ENCODE measurements at places on chromosomes 5 and 9.

- no peak for DNase-seq
Observed at GRCh38 chr5:8333485-8333884, 464.5 kb downstream of the MTRR start.

- no peak for DNase-seq
Observed at GRCh38 chr5:179759581-179760551, 27.2 kb downstream of the MAML1 start.

- no peak for DNase-seq
Observed at GRCh38 chr9:70470050-70471015, 55.9 kb upstream of the KLF9 start.

DNA sequence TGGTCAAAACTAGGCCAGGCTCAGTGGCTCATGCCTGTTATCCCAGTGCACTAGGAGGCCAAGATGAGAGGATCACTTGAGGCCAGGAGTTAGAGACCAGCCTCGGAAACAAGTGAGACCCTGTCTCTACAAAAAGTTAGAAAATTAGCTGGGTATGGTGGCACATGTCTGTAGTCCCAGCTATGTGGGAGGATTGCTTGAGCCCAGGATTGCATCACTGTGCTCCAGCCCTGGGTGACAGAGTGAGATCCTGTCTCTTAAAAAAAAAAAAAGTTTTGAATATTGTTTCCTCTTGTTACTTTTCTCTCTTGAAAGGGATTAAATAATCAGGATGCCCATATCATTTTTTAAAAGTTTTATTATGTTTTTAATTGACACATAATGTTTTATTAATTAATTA, 7.6 kb downstream of the ARHGEF37 start:
- no peak for DNase-seq

DNA sequence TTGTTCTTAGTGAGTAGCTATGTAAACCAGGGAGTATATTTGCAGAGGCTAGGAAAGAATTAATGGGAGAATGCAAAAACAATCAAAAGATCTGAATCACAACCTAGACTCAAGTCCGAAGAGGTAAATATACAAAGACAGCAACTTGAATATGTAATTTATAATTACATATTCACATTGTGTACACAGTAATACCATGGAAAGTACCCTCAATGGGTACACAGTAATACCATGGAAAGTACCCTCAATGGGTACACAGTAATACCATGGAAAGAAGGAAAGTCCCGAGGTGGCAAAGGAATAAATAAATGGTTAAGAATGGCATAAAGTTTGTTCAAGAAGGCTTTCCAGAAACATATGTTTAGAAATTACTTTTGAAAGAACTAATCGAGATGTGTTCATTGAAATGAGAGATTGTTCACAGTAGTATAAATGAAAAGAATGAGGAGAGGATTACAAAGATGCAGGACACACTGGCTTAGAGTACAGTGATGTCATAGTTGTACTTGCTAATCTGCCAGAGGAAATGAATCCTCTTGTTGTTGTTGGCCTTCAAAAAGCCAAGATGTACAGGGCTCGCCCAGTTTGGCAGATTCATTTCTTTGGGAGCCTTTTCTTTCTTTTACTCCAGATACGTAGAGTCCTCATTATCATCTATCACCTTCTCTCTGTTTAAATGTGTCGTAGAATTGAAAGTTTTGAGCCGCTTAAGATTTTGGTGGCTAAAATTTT, 116.0 kb downstream of the UNC13B start:
- DNase-seq: no peak

DNA sequence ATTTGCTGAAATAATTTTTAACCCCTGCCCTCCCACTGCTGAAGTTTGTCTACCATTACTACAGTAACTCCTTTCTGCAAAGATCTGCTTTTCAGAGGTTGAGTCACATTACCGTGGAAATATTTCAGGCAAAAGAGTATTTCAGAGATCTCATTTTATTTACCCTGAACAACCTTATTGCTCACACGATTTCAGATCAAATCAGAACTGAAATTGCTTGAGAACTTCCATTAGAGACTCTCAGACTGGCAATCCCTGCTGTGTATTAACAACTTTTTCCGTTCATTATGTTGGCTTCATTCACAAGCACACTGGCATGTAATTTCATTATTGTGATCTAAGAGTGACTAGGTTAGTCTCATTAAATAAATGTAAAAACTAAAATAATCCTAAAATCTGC, 16.1 kb downstream of the NR6A1 start:
- no peak for DNase-seq

DNA sequence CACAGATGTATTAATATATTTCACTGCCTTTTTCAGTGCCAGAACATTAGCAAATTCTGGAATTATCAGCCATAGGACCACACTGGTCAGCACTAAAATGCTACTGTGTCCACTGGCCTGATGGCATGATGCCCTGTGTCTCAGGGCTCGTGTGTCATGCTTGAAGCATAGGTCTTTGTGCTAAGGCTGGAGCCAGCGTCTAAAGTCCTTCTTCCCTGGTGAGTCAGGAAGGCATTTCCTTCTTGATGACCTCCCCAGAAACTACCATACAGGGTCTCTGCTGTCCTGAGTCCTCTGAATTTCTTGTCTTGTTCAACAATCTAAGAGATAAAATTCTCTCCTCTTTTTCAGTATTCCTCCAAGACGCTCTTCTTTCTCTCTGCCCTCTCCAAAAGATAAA, 489.9 kb downstream of the PSAT1 start:
- DNase-seq: no peak

DNA sequence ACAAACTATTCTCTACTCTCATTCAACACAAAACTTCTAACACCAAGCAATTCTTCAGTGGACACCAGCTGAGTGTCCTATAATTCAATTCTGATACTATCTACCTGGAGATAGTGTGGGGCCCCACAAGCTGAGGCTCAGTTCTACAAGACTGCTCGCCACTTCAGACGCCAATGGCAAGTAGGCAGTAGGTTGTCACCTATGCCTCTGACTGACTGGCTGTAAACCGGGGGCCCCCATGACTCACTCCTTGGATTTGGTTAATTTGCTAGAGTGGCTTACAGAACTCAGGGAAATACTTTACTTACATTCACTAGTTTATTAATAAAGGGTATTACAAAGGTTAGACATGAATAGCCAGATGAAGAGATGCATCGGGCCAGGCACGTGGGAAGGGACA, 21.5 kb downstream of the INIP start:
- DNase-seq: no peak

GRCh38 chr9:4160249-4160648, 139.6 kb downstream of the GLIS3 start:
- DNase-seq: no peak

DNA sequence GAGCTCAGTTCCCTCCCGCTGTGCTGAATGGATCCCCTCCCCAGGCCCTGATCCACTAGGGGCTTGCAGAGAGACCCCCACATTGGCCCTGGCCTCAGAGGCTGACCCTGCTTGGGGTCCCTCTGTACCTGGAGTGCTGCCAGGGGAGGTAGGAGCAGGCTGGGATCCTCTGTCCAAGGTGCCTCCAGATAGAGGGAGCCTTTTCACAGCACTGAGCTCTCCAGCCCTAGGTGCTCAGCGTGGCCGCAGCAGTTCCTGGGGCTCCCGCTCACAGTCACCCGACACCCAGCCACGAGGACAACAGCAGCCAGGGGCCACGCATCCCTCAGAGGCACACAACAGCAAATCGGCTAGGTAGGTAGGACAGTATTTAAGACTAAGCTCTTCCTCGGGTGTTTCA, 62.2 kb upstream of the IRX2 start:
- DNase-seq: no peak

GRCh38 chr5:71891856-71892255, 172.8 kb downstream of the CARTPT start:
- DNase-seq: no peak

DNA sequence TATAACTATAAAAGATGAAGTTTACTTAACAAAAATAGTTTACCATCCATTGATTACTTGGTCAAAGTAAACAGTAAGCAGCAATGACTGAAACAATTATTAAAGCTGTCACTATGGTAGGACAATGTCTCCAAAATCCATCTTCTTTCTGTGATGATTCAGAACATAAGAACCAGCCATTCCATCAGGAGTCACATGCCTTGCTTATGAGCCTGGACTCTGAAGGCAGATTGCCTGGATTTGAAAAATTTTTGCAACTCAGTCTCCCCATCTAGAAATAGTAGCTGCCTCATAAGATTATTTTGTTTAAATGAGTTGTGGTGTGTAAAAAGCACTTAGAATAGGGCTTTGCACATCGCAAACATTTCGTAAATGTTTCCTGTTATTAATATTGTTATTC, 136.2 kb downstream of the LIFR start:
- no peak for DNase-seq

DNA sequence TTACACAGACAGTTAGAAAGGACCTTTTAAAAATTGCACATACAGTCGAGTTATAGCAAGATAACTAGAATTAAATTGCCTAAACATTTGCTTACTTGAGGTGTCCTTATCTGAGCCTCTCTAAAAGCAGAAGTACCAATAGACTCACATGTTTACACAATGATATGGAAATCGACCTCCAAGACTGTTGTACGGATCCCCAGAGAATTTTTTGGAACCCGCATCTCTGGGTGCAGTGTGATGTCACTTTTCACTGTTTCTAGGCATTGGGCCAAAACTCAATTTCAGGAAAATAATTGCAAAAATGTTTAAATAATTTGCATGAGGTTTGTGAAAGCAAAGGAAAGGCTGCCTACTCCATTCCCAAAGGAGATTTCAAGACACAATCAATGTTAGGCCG, 63.1 kb upstream of the ATG10 start:
- DNase-seq: no peak

GRCh38 chr9:91349115-91349555, 12.6 kb downstream of the AUH start:
- DNase-seq: no peak

DNA sequence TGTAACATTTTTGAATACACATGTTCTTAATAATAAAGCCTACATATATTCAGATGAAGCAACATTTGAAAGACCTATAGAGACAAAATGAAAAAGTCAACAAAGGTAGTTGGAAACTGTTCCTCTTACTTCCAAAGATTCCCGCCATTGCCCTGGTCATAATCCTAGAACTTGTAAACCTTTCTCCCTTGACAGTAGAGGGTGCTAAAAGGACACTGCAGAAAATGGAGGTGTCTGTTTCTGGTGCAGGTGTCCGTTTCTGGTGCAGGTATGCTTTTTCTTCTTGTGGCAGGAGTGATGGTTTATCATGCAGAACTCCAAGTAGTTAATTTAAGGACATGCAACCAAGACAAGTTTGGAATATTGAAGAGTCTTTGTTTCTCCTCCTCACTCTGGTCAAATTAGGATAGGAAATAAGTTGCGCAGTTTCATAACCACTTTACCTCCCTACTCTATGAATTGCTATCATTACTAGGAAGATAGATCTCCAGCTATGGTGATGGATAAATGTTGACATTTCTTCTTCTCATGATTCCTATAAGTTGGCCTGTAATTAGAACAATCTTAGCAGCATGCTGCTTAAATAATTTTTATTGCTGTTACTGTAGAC, 56.0 kb upstream of the FAM174A start:
- no peak for DNase-seq

DNA sequence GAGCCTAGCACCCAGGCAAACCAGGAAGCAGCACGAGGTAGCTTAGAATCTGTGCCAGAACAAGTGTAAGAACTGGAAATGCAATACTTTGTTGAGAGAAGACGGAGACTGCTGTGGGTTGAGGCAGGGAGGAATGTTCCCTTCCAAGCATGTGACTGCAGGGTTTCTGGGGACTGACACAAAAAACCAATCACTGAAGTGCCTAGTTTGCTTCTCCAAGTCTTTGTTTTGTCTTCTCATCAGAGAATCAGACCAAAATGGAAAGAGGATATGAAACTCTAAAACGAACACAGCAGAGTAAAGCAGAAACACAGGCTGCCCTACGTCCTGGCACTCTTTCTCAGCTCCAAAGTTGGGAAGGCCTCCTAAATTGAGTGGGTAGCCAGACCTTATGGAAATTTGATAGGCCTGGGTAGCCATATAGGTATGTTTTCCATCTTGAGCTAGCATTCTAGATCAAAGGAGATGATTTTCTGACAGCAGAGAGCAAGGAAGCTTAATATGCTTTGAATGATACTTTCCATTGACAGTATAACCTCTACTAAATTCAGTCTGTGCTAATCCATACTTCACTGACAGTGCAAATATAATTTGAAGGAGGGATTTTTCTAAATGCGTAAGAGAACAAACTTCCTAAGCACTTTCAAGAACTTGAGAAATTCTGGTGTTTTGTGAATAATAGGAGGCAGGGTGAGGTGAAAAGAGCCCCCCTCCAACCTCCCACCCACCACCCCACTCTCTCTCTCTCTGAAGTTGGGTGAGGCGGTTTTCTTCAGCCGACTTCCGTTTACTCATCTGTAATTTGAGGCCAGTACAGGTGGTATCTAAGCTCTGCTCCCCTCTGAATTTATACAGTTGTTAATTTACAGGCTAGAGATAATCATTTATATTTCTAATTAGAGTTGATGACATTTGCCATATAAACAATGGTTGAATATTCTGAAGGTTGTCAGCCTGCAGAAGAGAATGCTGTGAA, 5.5 kb downstream of the ADRB2 start:
- DNase-seq: no peak

DNA sequence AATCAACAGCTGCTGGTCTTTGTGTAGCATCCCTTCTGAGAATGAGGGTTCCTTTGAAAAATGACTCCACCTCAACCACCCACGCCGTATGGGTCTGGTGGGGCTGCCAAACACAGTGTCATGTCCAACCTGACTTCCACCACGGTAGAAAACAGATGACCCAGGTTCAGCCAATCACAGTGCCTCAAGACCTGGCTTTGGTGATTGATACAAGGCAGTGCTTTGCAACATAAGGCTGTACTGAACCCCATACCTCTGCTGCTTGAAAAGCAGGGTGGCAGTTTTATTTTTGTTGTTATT, 11.5 kb upstream of the TGFBR1 start:
- no peak for DNase-seq

DNA sequence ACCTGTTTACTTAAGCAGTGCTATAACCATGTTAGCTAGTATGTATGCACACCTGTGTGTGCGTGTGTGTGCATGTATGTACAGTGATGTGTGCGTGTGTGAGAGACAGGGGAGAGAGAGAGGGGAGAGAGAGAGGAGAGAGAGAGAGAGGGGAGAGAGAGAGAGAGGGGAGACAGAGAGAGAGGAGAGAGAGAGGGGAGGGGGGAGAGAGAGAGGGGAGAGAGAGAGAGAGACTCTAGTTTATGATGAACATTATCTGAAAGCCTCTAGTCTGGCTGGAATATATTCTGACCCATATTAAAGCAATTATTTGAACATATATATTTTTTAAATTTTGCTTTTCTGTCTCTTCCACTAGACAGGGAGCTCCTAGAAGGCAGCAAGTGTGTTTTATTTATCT, 117.5 kb upstream of the CPEB4 start:
- no peak for DNase-seq

DNA sequence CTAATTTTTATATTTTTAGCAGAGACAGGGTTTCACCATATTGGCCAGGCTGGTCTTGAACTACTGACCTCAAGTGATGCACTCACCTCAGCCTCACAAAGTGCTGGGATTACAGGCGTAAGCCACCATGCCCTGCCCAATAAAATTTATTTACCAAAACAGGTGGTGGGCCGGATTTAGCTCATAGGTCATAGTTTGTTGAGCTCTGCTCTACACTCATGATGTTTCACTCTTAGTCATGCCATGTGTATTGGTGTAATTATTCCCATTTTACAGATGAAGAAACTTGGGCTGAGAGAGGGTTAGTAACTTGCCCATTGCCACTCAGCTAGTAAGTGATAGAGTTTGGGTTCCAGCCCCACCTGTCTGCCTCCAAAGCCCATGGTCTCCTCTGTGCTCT, 93.1 kb upstream of the WWC1 start:
- DNase-seq: no peak

GRCh38 chr5:6734243-6734700, 21.0 kb downstream of the TENT4A start:
- DNase-seq: no peak

Measured in stimulated activated CD8-positive, alpha-beta memory T cell treated with anti-CD3 and anti-CD28 coated beads, Interleukin-15, amount 100 ng/mL, for 24 hours (primary cell).